ENCODE measurements at places on chromosomes 3 and 15. TPM values are rescaled to one million over a fixed set of nuclear protein-coding genes. Genes with fewer than 3 reads are reported as not detected.
A peak's percentile ranks its signal among the peaks of the same experiment; 100 is the strongest.

DNA sequence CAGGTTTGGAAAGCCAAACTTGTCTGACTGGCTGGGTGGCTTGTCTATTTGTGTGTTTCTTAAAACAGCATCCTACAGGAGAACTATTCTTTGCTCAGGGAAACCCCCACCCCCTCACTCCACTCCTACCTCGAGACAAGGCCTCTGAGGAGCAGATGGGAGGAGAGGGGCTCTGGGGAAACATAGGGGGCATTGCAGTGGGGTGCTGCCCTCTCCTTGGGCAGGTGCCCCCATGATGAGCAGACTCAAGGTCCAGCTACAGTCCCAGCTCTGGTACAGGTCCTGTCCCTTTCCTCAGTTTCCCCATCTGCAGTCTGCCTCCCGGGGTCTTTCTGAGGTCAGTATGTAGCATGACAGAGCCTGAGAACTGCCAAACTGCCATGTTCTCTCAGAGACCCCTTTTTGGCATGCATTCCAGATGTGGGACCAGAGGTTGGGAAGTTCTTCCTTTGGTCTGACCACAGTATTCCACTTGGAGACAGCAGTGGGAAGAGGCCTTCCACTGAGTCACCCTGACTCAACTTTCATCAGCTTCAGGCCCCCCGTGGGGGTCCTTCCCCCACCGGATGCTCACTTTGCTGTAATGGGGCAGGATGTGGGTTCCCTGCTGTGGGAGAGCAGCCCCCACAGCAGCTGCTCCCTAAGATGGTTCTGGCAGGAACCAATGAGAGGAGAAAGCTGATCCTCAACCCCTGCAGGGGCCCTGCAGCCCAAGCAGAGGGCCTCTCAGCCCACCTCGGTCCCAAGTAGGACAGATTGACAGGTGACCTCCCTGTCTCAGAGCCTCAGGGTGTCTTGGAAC, 32.3 kb upstream of the CYP11A1 start:
- DNase-seq, result no peak

DNA sequence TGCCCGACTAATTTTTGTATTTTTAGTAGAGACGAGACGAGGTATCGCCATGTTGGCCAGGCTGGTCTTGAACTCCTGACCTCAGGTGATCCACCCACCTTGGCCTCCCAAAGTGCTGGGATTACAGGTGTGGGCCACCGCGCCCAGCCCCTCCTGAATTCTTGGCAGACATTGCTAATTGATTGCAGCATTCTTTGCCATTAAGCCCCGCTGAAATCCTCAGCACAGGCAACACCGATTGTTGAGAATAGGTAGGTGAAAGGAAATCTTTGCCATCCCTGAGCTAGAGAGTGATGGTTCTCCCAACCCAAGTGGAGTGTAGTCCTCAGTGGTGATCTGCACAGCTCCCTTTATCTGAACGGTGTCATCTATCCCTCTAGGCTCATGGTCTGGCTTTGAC, 1.6 kb downstream of the MAN2A2 start:
- no peak for DNase-seq

DNA sequence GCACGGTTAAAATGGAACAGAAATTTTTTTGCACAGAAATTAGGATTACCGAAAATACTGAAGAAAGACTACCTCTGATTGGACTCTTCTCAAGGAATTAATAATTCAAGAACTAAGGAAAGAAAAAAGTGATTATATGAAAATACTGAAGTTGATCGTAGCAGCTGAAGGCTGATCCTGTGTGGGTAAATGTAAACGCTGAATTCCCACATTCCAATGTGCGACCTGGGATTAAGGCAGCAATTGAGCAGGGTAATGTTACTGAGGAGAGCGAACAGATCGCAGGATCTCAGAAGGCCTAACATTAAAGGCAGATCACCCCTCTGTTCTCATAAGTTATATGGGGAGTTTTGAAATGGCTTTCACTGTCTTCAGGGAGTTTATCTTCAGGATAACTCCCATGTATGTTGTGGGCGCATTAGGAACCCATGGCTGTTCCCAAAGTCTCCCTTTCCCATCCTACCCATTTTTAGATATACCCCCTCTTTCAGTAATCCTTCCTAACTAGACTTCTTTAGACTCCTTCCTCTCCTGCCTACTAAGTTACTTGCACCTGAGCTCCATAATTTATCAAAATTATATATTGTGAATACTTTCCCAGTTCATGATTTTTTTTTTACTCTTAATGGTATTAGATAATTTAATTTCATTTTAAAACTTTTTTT, 1.0 kb upstream of the UBL7 start:
- DNase-seq, result no peak

Gene GRK7
- 0.15 TPM for polyA plus RNA-seq

DNA sequence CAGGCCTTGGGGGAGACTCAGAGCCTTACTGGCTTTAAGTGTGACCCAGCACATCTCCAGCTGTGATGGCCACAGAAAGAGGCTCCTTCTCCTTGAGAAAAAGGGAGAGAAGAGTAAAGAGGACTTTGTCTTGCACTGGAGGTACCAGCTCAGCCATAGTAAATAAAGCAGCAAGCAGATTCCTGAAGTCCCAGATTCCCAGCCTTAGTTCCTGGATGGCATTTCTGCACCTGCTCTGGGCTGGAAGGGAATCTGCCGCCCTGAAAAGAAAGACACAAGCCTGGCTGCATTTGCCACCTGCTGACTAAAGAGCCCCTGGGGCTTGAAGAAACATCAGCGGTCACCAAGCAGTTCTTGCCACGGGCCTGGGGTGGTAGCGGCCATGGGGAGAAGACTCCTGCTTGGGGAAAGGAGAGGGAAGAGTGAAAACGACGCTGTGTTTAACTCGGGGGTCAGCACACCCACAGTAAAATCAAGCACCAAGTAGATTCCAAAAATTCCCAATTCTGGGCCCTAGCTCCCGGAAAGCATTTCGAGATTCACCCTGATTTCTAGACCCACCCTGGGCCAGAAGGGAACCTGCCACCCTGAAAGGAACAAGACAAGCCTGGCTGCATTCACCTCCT, 24.2 kb upstream of the TNK2 start:
- DNase-seq, result no peak

Gene GOLGA6L26
- not detected for polyA plus RNA-seq

DNA sequence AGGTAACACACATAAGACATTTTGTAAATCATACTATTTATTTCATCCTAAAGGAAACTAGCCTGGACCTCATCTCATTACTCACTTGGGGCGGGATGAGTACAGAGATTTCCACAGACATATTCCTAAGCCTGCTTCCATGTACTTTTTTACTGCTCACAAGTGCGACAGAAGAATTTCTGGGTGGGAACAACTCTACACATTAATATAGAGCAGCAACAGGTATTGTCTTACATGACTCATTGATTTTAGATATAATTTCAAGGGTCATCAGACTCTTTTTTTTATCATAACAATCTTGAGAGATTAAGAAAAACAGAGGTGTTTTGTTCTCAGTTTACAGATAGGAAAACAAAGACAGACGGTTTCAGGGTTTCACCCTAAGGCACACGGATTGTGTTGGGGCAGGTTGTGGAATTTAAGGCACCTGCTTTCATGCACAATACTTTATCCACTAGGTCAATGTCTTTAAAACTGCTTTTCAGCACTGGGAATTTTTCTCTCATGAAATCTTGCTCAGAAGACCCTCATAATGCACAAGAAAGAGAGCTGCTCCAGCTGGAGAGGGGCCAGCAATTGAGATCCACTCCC, 186.7 kb upstream of the CDIN1 start:
- DNase-seq, result no peak

DNA sequence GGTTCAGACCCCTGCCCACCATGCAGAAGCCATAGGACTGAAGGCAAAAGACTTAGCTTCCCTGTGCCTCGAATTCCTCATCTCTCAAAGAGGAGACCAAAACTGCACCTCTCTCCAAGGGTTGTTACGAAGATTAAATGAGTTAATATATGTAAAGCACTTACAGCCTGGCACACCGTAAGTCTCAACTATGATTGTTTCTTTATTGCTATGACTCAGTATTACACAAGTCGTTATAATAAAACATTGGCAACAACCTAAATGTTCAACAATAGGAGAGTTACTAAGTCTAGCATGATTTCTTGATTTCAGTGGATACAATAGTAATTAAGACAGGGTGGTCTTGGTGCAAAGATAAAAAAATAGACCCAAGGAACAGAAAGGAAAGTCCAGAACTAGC, 19.6 kb upstream of the FGD5 start:
- DNase-seq, result no peak

- no peak for DNase-seq
Observed at GRCh38 chr3:170982733-170983132, 43.8 kb downstream of the SLC2A2 start.

- no peak for DNase-seq
Observed at GRCh38 chr15:90354986-90355385, 2.9 kb downstream of the ZNF774 start.

GRCh38 chr3:64105816-64106215, 82.5 kb upstream of the PSMD6 start:
- DNase-seq, result no peak

- DNase-seq, result peak; percentile 66
Observed at GRCh38 chr3:56783644-56784447, 17.9 kb downstream of the ARHGEF3 start.

- DNase-seq, result no peak
Observed at GRCh38 chr3:169158379-169158778, 505.1 kb downstream of the MECOM start.

- DNase-seq, result no peak
Observed at GRCh38 chr15:89732451-89733172, 18.4 kb downstream of the MESP1 start.

- DNase-seq, result peak; percentile 63
Observed at GRCh38 chr3:130576375-130577266, 59.6 kb downstream of the COL6A6 start.

Gene GPR62
- 0.28 TPM for polyA plus RNA-seq

Gene SHC4
- polyA plus RNA-seq, result 1.2 TPM

GRCh38 chr15:60960517-60960916, 268.6 kb downstream of the RORA start:
- DNase-seq, result no peak

DNA sequence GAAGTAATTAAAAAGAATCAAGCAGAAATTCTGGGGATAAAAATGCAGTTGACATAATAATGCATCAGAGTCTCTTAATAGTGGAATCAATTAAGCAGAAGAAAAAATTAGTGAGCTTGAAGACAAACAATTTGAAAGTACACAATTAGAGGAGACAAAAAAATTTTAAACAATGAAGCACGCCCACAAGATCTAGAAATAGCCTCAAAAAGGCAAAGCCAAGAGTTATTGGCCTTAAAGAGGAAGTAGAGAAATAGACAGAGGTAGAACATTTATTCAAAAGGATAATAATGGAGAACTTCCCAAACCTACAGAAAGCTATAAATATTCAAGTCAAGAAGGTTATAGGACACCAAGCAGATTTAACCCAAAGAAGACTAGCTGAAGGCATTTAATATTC, 113.3 kb downstream of the TBC1D2B start:
- no peak for DNase-seq

GRCh38 chr3:196063456-196063855, 18.4 kb downstream of the TFRC start:
- DNase-seq, result no peak

Gene OCA2
- 19.4 TPM for polyA plus RNA-seq

DNA sequence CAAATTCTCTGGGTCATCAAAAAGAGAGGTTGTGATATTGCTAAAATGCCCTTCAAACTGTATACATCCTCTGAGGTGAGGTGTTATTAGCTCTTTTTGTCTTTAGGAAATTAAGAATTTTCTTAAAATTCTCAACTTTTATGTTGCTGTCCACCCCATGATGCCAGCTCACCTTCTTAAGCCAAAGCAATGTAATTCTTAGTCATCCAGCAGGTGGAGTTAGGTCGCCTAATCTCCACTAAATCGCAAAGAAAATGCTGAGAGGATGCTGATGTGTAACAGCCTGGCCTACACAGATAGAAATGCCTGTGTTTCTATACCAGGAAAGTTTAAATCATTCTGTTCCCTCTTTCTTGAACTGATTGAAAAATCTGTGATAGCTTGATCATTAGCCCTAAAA, 770.2 kb upstream of the ALCAM start:
- DNase-seq, result peak; percentile 25

GRCh38 chr3:147812186-147812911, 403.2 kb downstream of the ZIC1 start:
- DNase-seq, result no peak

DNA sequence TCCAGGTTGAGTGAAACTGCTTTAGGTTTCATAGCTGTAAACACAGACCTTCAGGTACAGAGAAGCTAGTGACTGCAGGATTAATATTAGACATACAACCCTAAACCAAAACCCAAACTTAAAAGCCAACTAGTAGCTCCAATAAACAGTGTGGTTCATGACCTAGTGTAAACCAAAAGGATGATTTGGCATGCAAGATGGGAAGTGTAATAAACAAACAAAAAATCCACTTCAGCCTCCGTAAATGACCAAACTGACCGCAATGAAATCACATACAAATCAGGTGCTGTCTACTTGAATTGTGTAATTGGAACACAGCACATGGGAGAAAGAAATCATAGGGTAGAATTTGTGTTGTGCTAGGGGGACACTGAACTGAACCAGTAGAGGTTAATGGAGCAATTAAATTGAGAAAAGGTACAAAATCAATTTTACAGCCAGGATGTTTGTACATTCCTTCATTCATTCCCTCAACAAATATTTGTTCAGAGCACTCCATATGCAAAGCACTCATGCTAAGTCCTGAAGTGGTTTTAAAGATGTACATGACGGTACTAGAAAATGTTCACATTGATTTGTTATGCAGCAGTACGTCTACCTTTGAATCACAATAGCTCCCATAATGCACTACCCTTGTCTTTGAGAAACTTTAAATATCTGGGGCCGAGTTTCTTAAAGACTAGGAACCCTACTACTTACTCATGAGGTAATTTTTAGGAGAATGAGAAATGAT, 21.4 kb upstream of the CHST2 start:
- no peak for DNase-seq

Gene CA12
- 1.8 TPM for polyA plus RNA-seq

- DNase-seq, result peak; percentile 2
Observed at GRCh38 chr15:41105348-41106334, 10.4 kb downstream of the INO80 start.

Gene PARP15
- 1.0 TPM for polyA plus RNA-seq

Gene XPC
- polyA plus RNA-seq, result 35.7 TPM

GRCh38 chr3:183904833-183905780, 20.4 kb upstream of the PARL start:
- no peak for DNase-seq

DNA sequence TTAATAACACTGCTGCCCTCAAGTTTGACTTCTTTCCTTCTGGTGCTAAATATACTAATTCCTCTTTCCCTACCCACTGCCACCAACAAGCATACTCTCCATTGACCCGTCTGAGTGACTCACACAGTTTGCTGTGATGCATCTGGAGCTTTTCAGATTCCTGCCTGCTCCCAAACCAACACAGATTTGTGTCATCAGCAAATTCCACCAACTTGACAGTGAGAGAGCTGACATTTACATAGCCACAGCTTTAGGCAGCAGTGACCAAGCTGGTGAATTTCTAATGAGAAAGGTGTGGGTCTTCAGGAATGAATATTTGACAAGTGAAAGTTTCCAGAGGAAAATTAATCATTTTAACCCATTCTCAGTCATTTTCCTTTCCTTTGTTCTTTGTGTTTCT, 96.5 kb upstream of the PRICKLE2 start:
- DNase-seq, result no peak

DNA sequence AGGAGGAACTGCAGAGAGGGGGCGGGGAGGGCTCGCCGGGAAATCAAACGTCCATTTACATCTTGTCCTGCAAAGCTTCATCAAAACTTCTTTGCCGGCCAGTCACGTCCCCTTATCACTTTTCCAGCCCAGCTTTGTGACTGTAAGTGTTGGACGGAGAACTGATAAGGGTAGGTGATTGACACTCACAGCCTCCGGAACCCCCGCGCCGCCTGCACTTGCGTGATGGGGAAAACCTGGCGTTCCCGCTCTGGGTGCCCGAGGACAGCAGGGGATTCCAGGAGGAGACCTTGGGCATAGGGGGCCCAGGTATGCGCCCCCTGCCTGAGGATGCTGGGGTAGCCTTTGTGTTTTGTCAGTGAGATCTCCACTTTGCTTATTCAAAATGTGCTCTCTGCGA, 72.8 kb upstream of the ANKRD34C start:
- DNase-seq, result no peak

Measured in right lung (tissue), 10 donors.